ENCODE measurements at places on chromosomes 2 and 18.
A peak's percentile ranks its signal among the peaks of the same experiment; 100 is the strongest.

DNA sequence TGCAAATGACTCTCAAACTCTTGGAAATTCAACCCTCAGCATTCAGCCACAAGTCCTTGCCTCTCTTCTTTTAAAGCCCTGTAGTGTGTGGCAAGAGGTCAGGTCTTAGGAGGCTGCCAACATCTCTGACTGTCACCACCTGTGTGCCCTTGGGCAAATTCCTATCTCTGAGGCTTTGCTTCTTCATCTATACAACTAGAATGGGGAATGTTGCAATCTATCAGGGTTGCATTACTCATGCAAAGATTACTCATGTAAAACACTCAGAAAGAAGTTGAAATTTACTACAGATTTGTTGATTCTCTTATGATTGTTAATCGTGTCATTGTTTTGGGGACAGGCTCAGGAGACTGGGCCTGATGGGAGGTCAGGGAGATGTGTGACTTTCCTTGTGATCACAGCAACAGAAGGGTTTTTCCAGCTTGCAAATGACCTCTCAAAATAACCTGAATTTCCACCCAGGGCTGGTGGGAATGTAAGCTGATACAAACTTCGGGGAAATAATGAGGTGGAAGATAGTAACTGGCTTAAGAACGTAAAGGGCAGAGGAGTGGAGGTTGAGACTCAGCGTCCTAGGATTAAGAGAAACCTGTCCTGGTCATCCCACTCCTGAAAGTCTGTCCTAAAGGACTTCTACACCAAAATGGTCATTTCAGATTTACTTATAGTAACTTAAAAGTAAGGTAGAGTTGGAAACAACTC, 32.1 kb upstream of the SIGLEC15 start:
- DNase-seq = no peak

GRCh38 chr18:59272221-59272888, 899 bp downstream of the RAX start:
- no peak for DNase-seq

GRCh38 chr2:222904557-222905258, 43.9 kb downstream of the ACSL3 start:
- DNase-seq = no peak

DNA sequence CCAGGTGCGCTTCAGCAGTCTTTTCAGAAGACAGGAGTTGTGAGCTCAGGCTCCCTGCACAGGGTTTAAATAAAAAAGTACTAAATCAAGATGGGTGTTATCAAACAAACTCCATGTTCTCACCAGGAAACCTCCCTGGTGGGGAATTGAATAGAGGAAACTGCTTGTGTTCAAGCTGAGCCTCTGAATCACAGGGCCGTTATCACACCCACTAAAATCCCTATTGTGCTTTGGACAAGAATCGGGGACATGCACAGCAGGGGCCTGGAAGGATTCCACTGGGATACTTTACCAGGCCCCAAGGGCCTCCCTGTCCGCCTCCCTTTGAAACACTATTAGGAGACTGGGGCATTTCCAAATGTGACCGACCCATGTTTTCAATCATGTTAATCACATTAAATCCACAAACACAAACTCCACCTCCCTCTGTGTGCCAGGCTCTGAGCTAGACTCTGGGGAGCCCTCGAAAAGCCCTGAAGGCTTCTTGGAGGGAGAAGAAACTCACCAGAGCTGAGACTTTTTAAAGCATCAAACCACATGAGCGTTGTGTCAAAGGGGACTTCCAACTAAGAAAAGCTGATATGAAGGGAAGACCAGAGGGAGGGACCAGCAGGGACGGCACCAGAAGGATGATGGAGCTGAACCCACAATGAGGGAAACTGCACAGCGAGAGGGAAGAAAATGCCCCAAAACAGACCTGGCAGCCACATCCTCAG, 458.7 kb upstream of the ID2 start:
- no peak for DNase-seq

GRCh38 chr2:201781557-201782051, 871 bp upstream of the ALS2 start:
- no peak for DNase-seq

- no peak for DNase-seq
Observed at GRCh38 chr2:60958800-60959199, 58.7 kb upstream of the PEX13 start.

DNA sequence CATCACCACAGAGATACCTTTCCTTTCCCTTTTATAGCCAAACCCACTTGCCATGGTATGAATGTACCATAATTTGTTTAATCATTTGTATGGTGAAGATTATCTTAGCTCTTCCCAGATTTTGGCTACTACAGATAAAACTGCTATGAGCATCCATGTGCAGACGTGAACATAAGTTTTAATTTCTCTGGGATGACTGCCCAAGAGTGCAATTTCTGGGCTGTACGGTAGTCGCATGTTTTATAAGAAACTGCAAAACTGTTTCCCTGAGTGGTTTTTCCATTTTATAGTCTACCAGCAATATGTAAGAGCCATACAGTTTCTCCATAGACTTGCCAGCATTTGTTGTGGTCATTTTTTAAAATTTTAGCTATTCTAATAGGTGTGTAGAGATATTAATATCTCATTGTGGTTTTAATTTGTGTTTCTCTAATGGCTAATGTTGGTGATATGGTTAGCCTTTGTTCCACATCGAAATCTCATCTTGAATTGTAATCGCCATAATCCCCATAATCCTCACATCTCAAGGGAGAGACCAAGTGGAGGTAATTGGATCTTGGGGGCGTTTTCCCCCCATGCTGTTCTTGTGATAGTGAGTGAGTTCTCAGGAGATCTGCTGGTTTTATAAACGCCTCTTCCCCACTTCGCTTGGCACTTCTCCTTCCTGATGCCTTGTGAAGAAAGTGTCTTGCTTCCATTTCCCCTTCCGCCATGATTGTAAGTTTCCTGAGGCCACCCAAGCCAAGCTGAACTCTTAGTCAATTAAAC, 628.5 kb upstream of the KLHL29 start:
- no peak for DNase-seq

DNA sequence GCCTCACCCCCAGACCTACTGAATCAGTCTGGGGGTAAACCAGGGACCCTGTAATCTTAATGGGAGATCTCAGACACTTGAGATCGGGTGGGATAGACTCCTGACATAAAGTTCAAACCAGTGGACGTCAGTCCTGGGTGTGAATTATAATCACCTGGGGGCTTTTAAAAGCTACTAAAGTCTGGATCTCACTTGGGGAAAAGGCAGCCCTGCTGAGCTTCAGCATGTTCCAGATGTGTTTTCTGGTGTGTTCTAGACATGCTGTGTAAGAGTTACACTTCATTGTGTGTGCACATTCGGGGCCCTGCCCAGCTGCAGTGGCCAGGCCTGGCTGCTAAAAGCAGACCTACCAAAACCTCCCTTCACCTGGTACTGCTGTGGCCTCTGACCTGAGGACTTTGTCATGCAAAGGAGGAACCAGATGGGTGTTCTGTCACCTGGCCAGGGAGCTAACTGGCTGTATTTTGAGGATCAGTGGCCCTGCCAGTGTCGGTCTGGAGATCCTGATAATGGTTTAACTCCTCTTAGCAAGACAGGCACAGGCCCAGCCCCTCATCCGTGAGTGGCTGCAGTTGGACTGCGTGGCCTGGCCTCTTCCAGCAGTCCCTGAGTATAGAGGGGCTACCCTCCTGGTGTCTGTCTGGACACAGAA, 10.6 kb downstream of the RRM2 start:
- no peak for DNase-seq

- no peak for DNase-seq
Observed at GRCh38 chr2:140998577-140998976, 1132.2 kb downstream of the LRP1B start.

DNA sequence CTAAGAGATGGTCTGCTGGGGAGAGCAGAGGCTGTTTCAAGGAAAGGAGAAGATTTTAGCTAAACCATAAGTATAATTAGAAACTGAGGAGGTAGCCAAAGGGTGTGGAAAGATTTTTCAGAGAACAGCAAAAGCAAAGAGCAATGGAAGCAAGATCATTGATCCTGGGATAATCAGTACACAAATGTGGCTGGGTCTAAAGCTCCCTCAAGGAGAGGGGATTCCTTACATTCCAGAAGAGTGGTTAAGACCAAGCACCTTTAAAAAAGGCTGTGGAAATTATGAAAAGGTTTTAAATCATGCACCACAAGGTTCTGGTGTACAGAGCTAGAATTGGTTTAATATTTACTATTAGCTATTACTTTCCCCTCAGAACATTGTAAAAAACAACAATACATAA, 246.0 kb upstream of the UBE2E3 start:
- DNase-seq = no peak

DNA sequence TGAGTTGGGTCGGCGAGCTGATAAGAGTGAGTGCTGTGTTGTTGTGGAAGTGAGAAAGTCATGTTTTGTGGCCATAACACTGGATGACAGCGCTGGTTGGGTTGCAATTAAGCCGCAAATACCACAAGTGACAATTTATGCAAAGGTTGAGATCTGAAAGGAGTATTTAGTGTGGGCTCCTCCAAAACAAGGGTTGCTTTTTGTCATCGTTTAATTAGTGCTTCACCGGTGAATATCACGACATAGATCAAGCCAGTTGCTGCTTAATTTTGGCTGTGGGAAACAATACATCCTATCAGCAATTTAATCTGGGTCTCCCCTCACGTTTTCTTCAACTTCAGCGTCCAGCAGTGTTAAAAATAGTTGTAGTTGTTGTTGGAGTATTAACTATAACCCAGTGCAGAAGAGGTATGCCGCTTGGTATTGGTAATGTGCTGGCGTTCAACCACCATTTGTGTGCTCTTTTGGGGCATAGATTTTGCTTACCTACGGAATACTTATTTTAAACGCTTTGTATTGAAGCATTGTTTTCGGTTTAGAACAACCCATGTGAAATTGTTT, 662 bp downstream of the ACVR2A start:
- DNase-seq = no peak

DNA sequence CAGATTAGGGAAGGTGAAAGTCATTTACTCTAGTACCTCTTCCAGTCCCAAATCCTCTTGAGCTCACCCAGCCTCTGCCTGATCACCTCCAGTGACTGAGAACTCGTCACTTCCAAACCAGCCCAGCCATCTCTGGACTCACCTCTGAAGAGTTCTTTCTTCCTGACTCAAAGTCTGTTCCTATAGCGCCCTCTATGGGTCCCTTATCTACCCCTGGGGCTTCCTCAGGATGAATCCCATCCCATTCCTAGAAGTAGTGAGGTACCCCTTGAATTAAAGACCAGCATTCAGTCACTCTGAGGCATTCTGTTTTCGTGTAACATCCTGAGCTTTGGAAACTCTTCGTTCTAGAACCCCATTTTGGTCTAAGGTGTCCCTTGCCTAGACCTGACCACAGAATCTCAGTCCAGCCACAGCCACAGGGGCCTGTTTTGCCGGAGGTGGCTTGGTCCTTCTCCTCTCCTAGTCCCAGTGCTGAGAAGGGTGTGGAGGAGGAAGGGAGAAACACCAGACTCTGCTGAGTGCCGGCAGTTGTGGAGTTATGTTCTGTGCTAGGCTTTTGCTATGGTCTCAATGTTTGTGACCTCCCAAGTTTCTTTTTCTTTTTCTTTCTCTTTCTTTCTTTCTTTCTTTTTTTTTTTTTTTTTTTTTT, 32.7 kb downstream of the SIX3 start:
- DNase-seq = no peak

DNA sequence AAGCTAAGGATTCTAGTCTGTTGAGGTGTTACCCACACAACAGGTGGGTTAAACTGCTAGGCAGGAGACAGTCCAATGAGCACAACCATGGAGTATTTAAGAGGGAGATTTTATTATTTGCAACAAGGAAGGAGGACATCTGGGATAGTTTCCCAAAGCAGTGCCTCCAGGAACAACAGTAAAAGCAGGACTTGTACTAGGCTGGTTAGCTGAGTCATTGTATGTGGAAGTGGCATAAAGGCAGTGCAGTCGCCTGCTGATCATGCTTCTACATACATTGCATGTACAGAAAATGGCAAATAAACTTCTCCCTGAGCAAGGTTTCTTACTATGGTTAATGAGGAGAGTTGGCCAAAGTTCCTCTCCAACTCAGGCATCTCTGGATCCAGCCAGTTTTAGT, 46.1 kb upstream of the CYTIP start:
- DNase-seq = no peak

DNA sequence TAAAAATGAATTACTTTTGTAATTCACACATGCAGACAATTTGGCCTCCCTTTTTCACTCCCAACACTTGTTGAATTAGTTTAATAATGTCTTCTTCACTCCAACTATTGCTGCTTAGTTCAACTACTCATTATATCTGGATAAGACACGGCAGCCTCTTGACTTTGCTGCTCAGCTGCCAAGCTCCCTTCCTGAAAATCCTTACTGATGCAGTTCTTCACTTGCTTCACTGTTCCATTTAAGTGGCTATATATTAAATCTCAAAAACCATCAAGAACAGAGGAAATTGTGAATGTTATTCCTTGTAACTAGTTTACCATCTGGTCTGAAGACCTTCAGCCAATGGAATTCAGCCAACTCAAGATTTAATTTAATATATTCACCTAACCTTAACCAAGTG, 127.1 kb downstream of the NCOA1 start:
- no peak for DNase-seq

GRCh38 chr2:159904127-159904958, 106.3 kb upstream of the CD302 start:
- DNase-seq = peak; percentile 77

- no peak for DNase-seq
Observed at GRCh38 chr2:141940709-141941108, 190.1 kb downstream of the LRP1B start.

DNA sequence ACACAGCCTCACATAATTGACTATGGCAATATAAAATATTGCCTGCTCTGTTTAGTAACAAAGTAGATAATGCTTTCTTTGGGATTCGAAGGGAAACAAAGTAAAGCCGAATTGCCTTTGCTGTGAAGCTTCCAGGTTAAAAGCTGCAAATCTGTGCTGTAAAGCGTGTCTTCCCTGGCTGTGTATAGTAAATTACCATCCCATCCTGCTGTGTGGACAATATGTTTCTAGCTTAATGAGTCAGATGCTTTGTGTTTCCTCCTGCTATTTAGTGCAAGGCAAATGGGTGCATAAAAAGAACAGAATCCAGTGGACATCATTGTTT, 265.1 kb downstream of the SOCS6 start:
- no peak for DNase-seq

DNA sequence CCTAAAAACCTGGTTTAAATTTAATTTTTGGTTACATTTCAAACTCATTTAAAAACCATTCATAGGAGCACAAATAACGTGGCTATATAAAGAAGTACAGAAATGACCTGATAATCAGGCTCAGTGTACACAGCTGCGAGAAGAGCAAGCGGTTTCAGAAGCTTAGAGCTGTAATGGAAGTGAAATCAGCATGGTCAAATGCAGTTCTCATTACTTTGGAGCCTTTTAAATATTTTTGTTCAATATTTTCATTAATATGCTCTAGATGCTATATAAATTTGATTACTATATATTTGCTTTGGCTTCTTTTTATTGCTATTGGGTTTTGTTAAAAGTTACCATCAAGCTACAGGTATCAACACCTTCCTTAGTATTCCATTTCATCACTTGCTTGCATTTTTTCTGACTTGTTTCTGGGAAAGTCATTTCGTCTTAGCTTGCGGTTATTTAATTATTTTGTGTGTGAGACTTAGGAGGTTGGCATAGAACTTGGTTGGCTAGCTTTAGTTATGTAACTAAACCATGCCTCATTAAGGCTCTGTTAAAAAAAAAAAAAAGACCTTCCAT, 58.7 kb downstream of the AFTPH start:
- DNase-seq = no peak

- DNase-seq = no peak
Observed at GRCh38 chr2:84889332-84889731, 8.4 kb upstream of the TRABD2A start.

Measured in stimulated activated CD4-positive, alpha-beta T cell treated with anti-CD3 and anti-CD28 coated beads, Interleukin-15, amount 100 ng/mL, for 1 hour (primary cell).